ENCODE measurements at places on chromosomes 6 and 20. TPM values are rescaled to one million over a fixed set of nuclear protein-coding genes. Genes with fewer than 3 reads are reported as not detected.

The DDO gene
- polyA plus RNA-seq, result 0.59 TPM

The HLA-F gene
- 5.5 TPM for polyA plus RNA-seq

The PAX1 gene
- polyA plus RNA-seq, result not detected

The PAK1IP1 gene
- polyA plus RNA-seq, result 24.3 TPM

The LY6G6F gene
- 0.33 TPM for polyA plus RNA-seq

The SLC13A3 gene
- polyA plus RNA-seq, result 29.1 TPM

The DDX39B gene
- polyA plus RNA-seq, result 541 TPM

The C20orf144 gene
- 0.12 TPM for polyA plus RNA-seq

The QKI gene
- 222 TPM for polyA plus RNA-seq

The OR2B6 gene
- polyA plus RNA-seq, result not detected

The EHMT2 gene
- 88.6 TPM for polyA plus RNA-seq

The CALHM4 gene
- polyA plus RNA-seq, result 0.49 TPM

Measured in right renal pelvis (tissue), 4 donors.